ENCODE measurements at places on chromosomes 16 and 17. TPM values are rescaled to one million over a fixed set of nuclear protein-coding genes. Genes with fewer than 3 reads are reported as not detected.

- DNase-seq: no peak
These were observed 32.4 kb upstream of the FOXJ1 start for GRCh38 chr17:76173474-76173873.

Gene YBX2
- total RNA-seq: 0.43 TPM

DNA sequence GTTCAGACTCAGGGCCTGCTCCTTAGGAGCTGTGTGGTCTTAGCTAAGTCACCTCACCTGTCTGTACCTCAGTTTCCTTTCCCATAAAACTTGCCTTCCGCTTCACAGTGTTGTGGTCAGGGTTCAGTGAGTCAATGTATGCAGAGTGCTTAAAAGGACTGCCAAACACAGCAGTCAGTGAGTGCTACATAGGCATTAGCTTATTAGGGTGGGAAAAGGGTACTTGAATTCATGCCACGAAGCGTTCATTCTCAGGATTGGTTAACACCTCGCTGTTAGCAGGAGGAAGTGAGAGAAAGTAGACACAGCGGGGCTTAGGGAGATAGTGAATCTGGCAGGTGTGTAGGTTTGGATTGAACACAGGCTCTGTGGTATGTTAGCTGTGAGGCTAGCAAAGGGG lies 155.2 kb downstream of the SHISA9 start:
- no peak for DNase-seq

DNA sequence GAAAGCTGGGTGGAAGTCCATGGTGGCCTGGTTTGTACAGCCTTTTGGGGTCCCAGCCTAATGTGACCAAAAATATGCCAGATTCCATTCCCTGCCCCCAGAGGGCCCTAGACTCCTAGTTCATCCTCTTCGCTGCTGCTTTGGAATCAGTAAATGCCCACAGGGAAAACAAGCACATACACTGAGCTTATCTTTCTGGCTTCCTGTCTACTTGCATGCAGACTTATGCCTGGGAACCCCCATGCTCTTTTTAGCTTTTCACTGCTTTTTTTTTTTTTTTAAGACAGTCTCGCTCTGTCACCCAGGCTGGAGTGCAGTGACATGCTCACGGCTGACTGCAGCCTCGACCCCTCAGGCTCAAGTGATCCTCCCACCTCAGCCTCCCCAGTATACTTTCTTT lies 6.2 kb upstream of the CD300LG start:
- peak; percentile 36 for DNase-seq

Gene CCL1
- total RNA-seq: not detected

Gene RGS11
- 7.0 TPM for total RNA-seq

DNA sequence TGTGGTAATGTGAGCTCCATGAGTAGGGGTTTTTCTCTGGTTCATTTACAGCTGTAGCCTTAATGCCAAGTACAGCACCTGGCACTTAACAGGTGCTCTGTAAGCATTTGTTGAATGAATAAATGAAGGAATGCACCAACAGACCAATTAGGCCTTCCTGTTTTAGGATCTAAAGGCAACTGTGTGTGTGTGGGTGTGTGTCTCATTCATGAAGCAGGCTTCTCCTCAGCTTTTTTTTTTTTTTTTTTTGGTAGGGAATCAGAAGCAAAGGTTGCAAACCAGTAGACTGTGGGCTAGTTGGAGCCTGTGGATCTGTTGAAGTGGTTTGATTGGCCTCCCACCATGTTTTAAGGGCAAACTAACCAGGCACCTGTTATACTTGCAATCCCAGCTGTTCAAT lies 48.1 kb downstream of the HS3ST2 start:
- DNase-seq: no peak

- DNase-seq: peak; percentile 89
These were observed 1.5 kb downstream of the GRB7 start for GRCh38 chr17:39738983-39739884.
